ENCODE measurements at places on chromosomes 5 and 9.
A peak's percentile ranks its signal among the peaks of the same experiment; 100 is the strongest.

DNA sequence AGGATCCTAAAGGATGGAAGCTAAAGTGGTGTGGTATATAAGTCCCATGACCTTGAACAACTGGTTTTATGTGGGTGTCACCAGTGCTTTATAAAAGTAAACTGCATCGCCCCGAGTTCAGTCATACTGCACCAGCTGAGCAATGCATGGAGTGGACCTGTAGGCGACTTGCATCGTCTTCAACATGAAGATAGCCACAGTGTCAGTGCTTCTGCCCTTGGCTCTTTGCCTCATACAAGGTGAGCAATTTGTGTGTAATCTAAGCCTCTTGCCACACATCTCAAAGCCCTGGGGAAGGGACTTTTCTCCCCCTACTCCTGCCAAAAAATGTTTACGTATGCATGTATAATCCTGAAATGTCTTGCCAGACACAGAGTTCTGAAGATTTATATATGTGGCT lies at the start of gene SPINK5:
Gene SPINK5 (plus strand): TSS at position 120 of the 400 bp plus-strand sequence. CDS start 65 bp downstream, at position 185.
- DNase-seq: no peak

DNA sequence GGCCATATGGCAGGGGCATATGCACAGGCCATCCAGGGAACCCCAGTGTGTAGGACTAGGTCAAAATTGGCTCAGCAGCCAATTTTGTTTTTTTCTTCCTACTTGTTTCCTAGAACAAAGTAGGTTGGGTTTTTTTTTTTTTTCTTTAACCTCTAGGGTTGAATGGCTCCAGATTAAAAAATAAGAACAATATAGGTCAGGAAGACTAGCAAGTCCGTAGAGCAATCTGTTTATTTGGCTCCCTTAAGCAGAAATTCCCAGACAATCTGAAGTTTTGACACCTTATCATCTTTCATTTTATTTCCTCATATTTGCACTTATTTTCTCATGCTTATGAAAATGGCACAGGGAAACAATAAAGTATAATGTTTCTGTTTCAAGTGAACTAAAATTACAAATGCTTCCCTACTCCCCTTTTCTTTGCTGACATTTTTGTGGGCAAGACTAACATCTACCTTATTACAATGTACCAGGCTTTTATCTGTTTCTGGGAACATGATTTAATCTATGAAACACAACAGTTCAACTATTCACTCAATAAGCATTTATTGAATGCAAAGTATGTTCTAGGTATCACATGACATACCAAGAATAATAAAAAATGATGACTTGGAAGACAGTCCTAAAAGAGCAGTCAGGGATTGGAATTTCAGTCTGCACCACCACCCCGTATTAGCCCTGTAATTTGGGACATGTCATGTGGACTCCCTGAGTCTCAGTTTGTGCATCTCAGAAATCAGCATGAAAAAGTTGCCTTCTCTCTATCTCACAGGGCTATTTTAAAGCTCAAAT lies 30.5 kb downstream of the TLR4 start:
- no peak for DNase-seq

DNA sequence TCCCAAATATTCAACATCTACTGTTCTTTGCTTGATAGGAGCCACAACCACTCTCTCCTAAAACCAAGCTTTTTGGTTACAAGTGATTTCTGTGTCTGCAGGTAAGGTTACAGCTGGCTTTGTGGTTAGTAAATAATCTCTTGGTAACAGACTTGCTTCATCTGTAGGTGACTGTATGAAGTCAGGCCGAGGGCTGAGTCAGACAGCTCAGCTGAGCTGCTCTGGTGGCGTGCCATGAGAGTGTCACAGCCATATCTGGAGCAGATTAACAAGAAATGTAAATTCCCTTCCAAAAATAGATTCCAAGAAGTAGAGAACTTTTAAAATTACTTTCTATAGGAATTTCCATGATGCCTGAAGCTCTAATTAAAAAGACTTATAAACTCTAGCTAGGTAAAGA lies 23.7 kb upstream of the TAS2R1 start:
- DNase-seq: no peak

- DNase-seq: no peak
Measured at GRCh38 chr5:125422342-125422741, 675.9 kb upstream of the ZNF608 start.

- DNase-seq: no peak
Measured at GRCh38 chr5:155746367-155747038, 580.5 kb upstream of the SGCD start.

GRCh38 chr9:134570711-134571325 lies 70.8 kb upstream of the COL5A1 start:
- DNase-seq: no peak

DNA sequence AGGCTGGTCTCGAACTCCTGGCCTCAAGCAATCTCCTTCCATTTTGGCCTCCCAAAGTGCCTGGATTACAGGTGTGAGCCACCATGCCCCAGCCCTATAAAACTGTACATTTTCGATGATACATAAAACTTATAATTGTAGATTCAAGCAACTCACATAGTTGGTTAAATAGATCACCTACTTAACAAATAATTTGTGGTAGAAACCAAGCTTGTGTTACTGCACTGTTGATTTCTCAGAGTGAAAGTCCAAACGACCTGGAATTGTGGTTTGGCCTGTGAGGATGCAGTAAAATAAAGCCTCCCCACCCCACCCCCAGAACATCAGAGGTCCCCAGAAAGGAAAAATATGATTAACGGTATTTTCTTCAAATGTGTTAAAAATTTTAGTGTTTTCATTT lies 92.7 kb downstream of the TRIO start:
- no peak for DNase-seq

- no peak for DNase-seq
Measured at GRCh38 chr5:139761501-139761900, 34.1 kb upstream of the PSD2 start.

DNA sequence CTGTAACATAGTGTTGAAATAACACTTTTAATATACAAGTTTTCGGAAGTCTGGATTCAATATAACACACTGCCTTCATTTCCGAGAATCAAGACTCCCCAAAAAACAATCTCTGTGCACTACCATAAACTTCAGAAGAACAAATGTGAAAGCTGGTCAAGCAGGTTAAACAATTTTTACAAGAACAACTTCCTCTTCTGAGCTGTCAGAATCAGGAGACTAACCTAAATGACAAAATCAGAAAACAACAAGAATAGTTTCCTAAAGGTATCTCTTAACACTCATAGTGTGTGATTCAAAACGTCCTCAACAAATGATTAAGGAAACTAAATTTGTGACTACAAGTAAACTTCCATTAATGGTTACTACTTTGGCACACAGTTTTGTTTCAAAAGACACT lies 11.6 kb downstream of the C9orf72 start:
- no peak for DNase-seq

DNA sequence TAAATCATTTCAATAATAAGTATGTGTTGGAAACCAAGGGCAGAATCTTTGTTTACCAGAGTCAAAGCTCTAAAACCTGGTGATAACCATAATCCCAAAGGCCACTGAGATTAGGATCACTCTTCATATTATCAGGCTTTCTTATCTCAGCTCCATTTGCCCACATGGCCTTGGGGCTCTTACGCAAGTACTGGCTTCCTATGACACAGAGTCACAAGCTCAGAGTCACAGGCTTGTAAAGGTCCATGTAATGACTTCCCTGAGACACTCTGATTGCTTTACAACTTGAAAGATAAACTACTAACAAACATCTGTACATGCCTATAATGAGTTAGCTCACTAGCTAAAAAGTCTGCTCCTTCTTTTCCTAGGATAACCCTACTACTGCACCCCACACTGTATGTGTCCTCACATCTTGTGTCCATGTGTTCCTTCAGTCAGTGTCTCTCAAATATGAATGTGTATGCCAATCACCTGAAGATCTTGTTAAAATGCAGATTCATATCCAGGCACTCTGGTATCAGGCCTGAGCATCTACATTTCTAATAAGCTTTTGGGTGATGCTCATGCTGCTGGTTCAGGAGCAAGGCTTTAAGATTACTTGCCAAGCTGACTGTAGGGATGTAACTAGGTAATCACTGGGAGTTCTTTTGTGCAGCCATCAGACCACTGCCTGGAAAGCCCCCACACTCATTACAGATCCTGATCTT lies 28.4 kb downstream of the SEMA6A start:
- no peak for DNase-seq

- DNase-seq: no peak
Measured at GRCh38 chr5:107935645-107936044, 264.9 kb upstream of the EFNA5 start.

GRCh38 chr9:116939161-116939560 lies 252.1 kb downstream of the TRIM32 start:
- DNase-seq: no peak

- no peak for DNase-seq
Measured at GRCh38 chr5:10705747-10706146, 55.3 kb downstream of the DAP start.

- peak; percentile 78 for DNase-seq
Measured at GRCh38 chr5:180071531-180072255, at the start of gene RNF130. TSS of gene RNF130 (minus strand) at chr5:180071759. CDS start at chr5:180071702, 57 bp downstream.

DNA sequence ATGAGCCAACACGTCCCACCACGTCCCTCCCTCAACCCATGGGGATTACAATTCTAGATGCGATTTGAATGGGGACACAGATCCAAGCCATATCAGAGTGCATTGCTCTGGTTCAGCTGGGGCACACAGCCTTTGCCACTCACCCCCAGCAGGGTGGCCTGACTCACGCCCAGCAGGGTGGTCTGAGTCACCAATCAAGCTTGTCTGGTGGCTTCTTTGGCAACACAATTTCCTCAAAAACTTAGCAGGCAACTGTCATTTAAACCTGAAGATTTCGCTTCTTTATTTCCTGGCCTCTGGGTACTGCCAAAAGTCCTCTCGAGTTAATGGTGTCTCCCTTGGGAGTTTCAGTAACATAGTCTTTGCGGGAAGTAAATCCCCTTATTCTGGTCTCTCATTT lies 16.3 kb upstream of the SEMA5A start:
- peak; percentile 3 for DNase-seq

DNA sequence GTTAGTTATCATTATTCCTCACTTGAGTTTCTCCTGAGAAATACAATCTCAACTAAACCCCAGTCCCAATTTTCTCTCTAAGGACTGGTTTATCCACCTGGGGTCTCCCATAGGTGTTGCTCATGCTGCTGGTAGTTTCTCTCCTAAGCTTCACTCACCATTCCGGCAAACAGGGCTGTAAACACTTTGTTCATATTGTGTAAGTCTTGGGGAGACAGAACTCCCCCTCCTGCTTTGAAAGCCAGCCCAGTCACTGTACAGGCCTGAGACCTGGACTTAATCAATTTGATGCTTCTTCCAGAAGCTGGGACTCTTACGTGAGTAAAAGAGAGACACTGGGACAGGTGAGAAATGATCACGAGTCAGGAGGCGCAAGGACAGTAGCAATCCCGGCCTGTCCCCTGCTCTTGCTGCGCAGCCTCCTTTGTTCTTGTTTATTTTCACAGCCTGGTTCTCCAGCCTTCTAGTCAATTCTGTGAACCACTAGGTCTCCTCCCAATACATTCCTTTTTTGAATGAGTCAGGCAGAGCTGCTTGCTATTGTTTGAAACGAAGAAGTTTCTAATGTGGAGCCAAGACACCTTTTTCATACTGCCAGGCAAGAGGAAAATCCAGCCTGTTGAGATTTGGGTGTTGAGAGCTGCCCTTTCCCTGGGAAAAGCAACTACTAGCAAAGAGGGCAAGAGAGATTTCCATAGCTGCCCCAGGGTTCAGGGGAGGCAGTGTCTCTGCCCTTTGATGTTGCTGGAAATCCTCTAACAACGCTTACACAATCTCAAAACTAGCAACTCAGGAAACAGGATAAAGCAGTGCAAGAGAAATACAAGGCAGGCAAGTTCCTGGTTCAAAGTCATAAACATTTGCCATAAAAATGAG lies 9.2 kb upstream of the SHROOM1 start:
- DNase-seq: no peak

DNA sequence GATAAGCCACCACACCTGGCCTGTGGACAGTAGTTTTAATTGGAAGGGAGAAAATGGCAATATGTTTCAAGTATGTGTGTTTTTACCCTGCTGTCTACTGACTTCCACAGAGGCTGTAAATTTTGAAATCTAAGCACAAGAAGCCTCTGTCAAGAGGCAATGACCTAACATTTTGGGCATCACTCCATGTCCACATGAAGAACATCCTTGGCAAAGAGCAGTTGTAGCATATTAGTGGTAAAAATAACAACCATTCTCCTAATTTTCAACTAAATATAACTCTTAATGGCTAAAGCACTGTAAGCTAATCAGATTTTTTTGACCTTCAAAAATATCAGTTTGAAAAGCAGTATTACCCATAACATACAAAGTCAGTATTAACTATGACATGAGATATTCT lies 100.3 kb upstream of the APC start:
- DNase-seq: no peak

GRCh38 chr9:92032891-92033290 lies 82.3 kb downstream of the SPTLC1 start:
- DNase-seq: no peak

GRCh38 chr5:4531756-4532704 lies 608.1 kb upstream of the ADAMTS16 start:
- DNase-seq: no peak

DNA sequence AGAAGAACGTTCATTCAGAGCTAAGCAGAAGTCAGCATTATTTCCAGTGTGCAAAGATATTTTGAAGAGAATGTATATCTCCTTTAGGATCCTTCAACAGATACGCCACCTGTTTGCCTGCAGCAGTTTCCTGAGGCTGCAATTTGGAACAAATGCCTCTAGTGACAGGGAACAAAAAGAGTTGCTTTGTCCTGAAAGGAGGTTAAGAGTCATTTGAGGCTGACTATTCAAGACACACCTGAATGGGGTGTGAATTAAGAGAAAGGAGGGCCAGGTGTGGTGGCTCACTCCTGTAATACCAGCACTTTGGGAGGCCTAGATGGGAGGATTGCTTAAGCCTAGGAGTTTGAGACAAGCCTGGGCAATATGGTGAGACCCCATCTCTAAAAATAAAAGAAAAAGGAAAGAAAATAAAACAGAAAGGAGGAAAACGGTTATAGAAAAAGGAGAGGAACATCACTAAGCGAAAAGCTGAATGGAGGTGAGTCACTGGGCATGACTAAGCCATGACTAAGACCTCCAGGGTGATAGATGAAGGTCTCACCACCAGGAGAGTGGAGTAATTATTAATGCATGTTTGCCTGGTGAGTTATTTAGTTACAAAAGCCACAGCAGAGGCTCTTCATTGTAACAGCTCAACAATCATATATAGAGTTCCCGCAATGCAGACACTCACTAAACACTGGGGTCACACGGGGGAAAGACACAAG lies 255.2 kb upstream of the TNC start:
- peak; percentile 1 for DNase-seq

- no peak for DNase-seq
Measured at GRCh38 chr5:103487218-103487617, 75.4 kb downstream of the NUDT12 start.

DNA sequence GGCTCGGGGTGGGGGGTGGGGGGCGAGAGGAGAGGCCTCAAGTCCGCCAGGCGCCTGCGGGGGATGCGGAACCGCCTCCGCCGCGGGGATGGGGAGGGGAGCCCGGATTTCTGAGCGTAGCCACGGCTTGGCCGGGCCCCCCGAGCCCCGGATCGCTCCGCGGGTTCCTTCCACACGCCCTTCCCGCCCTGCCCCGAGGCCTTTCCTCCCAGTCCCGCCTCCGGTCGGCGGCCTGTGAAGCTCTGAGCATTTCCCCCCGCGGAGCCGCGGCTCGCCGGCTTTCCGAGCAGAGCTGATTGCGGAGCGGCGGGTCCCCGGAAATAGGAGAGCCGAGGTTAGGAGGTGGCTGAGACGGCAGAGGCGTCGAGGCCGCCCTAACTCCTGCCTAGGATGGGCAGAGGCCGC lies 6.1 kb downstream of the IRX4 start:
- no peak for DNase-seq

GRCh38 chr5:149345892-149346222 lies 558 bp downstream of the GRPEL2 start:
- no peak for DNase-seq

GRCh38 chr9:86733929-86734328 lies 213.4 kb downstream of the GAS1 start:
- DNase-seq: no peak
